ENCODE measurements at places on chromosomes 4 and X.

GRCh38 chr4:42391981-42392380 is 5.3 kb upstream of the SHISA3 start:
- no peak for DNase-seq

GRCh38 chr4:118224243-118224829 is 128.5 kb downstream of the PRSS12 start:
- no peak for DNase-seq

DNA sequence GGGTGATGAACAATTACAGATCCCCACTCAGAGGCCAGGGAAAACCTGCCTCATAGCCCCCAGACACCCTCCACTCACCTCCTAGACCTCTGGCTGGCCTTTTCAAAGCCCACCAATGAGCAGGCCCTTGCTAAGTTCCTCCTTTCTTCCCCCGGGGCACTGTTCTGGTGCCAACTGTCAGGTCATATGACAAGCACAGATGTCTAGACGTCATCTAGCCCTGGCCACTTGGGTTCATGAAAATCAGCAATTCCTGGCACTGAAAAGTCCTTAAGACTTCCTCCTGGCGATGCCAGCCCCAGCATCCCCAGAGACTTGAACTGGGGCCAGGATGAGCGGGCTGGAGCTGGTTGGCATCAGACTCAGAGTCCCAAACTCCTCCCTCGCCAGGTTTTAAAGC is 115.6 kb upstream of the NALF2 start:
- no peak for DNase-seq

- peak; percentile 48 for DNase-seq
Measured at GRCh38 chrX:129932016-129932820, 26.3 kb downstream of the UTP14A start.

- no peak for DNase-seq
Measured at GRCh38 chr4:119962631-119963030, 104.0 kb downstream of the MAD2L1 start.

- DNase-seq: no peak
Measured at GRCh38 chrX:132810488-132810887, 147.9 kb downstream of the HS6ST2 start.

GRCh38 chr4:8070736-8071718 is 87.6 kb downstream of the ABLIM2 start:
- no peak for DNase-seq

- DNase-seq: peak; percentile 4
Measured at GRCh38 chr4:146333187-146333894, 119.0 kb downstream of the REELD1 start.

GRCh38 chr4:25351777-25352416 is 25.2 kb upstream of the ANAPC4 start:
- no peak for DNase-seq

DNA sequence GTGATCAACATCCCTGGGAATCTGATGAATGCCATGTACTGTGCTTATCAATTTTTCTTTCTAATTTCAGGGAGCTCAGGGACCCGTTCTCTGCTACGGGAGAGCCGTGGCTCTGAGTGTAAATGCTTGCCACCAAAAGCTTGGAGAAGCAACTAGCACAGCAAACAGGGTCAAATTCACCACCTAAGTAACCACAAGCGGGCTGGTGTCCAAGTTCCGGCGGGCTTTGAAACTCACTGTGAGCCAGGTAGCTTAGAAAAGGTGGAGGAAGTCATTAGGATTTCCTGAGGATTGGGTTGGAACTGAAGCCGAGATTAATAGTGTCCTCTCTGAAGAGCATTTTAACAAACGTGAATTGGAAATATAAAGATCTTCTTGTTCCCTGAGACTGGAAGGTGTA is 87.2 kb downstream of the CLDN34 start:
- DNase-seq: no peak

DNA sequence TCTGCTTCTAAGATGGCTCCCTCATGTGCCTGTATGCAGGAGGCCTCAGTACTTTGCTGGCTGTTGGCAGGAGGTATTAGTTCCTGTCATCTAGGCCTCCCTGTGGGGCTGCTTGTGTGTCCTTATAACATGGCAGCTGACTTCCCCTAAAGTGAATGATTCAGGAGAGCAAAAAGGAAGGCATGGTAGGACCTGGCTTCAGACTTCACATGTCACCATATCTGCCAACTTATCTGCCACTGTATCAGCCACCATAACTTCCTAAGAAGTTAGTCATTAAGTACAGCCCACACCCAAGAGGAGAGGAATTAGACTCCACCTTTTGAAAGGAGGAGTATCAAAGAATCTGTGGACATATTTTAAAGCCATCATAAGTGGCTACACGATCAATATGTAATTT is 122.5 kb downstream of the UCHL1 start:
- no peak for DNase-seq

DNA sequence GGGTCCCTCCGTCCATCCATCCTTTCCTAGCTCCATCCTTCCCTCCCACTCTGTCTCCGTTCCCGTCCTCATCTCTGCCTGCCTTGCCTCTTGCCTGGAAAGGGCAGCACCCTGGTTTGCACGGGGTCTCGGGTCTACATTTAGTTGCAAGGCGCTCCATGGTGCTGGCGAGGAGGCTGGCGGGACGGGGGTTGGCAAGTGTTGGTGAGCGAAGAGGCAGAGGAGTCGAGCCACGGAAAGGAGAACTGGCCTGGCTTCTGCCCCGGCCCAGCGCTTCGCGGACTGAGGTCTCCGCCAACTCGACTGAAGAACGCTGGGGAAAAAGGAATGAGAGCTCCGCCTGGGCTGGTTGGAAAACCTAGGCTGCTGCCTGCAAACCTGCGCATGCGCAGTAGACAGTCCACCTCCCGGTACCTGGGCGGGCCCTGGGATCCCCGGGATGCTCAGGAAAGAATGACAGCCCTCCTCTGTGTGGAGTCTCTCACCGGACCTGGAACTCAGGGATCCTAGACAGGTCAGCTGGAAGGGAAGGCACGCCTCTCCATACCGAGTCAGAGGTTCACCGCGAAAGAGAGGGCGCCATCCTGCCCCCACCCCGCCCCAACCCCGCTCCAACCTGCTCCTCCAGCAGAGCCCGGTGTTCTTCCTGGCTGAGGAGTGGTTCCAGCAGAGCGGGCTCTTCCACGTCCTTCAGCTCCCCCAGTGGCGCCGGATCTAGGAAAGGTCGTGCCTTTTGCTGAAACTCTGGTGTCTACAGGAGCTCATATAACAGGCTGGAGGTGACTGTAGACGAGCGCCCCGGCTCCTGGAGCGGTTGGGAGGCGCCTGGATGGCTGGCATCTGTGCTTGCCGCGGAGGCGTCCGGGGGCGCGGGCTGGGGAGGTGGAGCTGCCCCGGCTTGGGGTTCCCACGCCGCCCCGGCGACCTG is 6.0 kb downstream of the FRG2 start:
- DNase-seq: no peak

GRCh38 chr4:13881892-13882291 is 254.4 kb upstream of the BOD1L1 start:
- DNase-seq: no peak

GRCh38 chrX:122666601-122667000 is 517.5 kb upstream of the GRIA3 start:
- DNase-seq: no peak

DNA sequence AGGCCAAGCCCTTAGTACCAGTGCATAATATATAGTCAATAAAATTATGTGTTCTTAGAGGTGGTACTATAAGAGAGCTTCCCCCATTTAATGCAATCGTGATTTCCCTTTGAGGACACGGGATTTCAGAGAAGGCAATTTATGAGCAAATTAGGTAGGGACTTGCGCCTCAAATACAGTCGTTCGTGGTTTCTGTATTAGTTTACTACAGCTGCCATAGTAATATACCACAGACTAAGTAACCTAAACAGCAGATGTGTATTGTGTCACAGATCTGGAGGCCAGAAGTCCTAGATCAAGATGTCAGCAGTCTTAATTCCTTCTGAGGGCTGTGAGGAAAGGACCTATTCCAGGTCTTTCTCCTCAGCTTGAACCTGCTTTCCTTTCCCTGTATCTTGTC is 1.5 kb upstream of the PUDP start:
- DNase-seq: no peak

DNA sequence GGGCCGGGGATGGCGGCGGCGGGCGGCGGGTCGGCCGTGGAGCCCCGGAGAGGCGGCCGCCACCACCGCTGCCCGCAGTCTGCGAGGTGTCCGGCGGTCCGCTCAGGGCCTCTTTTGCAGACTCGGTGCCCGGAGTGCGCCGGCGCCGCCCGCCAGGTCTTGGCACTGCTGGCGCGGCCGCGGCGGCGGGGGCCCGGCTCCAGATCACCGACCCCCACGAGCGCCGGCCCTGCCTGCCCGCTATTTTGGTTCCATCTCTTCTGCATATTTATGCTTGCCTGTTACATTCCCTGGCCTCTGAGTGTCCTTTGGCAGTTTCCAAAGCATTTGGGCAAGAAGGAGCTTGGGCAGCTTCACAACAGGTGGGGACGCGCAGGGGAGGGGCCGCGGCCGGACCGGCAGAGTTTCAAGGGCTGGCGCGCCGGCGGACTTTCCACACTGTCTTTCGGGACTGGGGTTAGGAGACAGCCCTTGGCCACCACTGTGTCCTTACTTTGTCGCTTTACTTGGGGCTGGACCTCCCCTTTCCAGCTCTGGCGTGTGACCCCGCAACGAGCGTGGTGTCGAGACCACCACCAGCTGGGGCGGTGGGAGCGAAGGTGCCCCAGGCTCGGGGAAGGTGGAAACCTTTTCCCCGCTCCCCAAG is 668 bp upstream of the TAPT1 start:
- peak; percentile 28 for DNase-seq

- peak; percentile 47 for DNase-seq
Measured at GRCh38 chr4:139030614-139031235, 15.1 kb downstream of the NOCT start.

- no peak for DNase-seq
Measured at GRCh38 chr4:175346376-175346775, 428.2 kb downstream of the ADAM29 start.

- no peak for DNase-seq
Measured at GRCh38 chr4:121219227-121219626, 55.1 kb upstream of the TNIP3 start.

DNA sequence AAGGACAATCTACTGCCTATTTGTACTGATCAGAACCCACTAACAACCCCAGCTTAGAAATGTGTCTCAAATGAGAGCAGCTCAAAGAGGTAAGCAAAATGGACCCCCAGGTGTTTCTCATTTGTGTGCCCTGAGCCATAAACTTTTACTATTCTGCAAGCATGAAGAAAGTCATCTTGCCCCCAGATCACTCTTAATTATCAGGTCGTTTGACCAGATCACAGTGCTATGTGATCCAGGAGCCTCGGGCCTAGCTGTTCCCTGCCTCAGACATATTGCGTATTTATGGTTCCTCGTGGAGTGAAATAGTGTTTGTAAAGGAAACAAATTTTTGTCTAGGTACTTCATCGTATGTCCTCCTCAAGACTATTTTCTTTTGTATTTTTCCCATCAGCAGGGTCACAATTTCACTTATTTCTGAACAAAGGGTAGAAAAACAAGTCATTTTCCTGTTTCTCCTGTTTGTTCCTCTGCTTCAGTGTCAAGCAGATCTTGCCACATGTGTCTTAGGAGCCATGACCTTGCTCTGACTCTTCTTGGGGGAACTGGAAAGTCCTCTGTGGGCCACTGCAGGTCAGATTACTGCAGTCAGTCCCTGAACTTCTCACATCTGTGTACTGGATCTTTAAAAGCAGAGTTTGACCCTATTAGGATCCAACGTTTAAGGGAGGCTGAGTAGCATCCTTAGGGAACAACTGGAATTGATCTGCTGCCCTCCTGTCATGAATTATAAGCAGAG is 194.9 kb downstream of the PALLD start:
- no peak for DNase-seq

DNA sequence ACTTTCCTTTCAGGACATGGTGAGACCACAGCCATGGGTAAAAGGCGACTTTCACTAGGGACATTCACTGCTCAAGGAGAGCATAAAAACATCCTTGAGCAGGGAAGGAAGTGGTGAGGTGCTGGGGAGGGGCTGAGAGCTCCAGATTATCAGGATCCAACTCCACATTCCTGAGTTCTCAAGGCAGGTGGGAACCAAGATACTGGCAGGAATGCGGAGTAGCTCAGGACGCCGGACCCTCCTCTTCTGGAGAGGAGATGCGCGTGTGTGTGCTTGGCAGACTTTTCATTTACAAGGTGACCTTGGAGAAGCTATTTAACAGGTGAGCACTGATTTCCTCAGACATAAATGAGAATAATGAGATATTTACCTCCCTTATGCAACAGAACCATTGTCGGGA is 41.3 kb upstream of the TXK start:
- DNase-seq: no peak

DNA sequence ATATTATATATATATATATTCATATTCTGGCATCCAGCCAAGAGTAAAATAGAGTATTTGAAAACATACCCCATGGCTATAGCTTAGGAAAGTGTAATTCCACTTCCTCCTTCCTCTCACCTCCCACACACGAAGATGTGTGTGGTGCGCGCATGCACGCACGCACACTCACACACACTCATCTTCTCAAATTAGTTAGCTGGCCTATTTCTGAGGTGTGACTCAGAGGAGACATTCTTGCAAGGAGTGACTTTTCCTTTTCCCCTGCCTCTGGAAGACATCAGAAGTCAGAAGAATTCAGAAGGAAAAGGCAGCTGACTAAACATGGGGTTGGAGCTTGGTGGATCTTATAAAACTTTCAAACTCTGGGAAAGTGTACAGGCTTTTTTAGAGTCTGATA is 8.8 kb downstream of the ENPEP start:
- DNase-seq: no peak

GRCh38 chrX:38701073-38701472 is 100.2 kb upstream of the MID1IP1 start:
- DNase-seq: no peak

DNA sequence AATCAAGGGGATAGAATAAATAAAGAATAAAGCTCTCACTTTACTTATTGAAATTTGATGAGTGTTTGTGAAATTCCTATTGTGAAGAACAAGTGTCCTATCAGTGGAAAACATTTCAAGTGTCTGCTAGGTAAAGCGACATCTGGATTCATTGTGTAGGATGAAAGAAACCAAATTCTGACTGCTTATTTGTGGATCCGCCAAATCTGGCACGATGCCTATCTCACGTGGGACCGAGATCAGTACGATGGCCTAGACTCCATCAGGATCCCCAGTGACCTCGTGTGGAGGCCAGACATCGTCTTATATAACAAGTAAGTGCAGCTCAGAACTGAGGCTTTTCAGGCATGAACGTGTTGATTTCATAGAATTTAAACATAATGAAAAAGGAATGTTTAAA is 1.9 kb downstream of the CHRNA9 start:
- DNase-seq: no peak

Measured in stimulated activated CD4-positive, alpha-beta T cell treated with anti-CD3 and anti-CD28 coated beads, Interleukin-4, amount 100 ng/mL, for 48 hours (primary cell).